Activated CD4-positive, alpha-beta T cell treated with anti-CD3 and anti-CD28 coated beads for 36 hours (primary cell): ENCODE measurements at places on chromosomes 1 and 21. TPM values are rescaled to one million over a fixed set of nuclear protein-coding genes. Genes with fewer than 3 reads are reported as not detected.

G0S2 gene
- 22.8 TPM for total RNA-seq

SETD4 gene
- total RNA-seq: 17.6 TPM

TCEA3 gene
- total RNA-seq: 6.8 TPM

SPRR4 gene
- total RNA-seq: not detected

BTG2 gene
- 142 TPM for total RNA-seq

TFF3 gene
- not detected for total RNA-seq

PCP4 gene
- total RNA-seq: not detected

CXADR gene
- 0.91 TPM for total RNA-seq

- DNase-seq: no peak
Measured at GRCh38 chr1:47188791-47189785, 748 bp downstream of the PDZK1IP1 start.

DNA sequence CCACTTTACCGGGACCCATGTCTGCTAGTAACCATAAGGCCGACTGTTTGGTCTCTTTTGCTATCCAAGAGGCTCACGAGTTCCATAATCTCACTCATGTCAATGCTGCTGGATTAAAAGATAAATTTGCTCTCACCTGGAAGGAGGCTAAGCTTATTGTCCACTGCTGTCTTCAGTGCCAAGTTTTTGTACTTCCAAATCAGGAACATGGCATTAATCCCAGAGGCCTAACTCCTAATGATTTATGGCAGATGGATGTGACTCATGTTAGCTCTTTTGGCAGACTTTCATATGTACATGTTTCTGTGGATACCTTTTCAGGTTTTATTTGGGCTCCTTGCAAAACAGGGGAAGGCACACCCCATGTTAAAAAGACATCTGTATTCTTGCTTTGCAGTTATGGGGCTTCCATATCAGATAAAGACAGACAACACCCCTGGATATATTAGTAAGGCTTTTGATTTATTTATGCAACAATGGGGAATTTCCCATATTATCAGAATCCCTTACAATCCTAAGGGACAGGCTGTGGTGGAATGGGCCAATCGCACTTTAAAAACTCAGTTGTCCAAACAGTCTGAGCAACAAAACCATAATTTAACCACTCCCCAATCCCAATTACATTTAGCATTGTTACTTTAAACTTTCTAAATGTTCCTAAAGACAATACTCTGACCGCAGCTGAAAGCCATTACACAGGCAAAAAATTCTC lies 162.7 kb downstream of the IER5 start:
- DNase-seq: no peak

DNA sequence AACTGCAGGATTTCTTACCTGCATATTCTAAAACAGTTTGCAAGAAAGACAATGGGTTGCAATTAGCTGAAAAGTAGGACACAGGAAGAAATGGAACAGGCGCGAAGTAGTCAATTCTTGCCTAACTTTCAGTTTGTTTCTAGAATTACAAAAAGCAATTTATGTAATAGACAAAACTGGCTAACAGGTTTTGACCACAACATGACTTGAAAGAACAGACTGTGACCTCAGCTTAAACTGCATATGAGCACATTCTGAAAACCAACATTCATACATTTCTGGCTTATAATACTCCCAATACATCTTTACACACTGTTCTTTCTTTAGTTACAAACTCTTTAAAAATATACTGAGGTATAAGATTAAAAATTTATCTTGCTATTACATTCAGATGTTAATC lies 405.9 kb upstream of the B3GALT2 start:
- DNase-seq: no peak

- DNase-seq: peak; percentile 98
Measured at GRCh38 chr1:247210376-247211117, 38.7 kb upstream of the ZNF124 start.

- no peak for DNase-seq
Measured at GRCh38 chr21:15098908-15099307, 34.1 kb upstream of the NRIP1 start.
